ENCODE measurements at places on chromosomes 11 and 22. TPM values are rescaled to one million over a fixed set of nuclear protein-coding genes. Genes with fewer than 3 reads are reported as not detected.

The NCF4 gene
- 31.6 TPM for total RNA-seq

The CASP5 gene
- not detected for total RNA-seq

The TSPAN32 gene
- 6.4 TPM for total RNA-seq

The MOGAT2 gene
- not detected for total RNA-seq

The BCR gene
- total RNA-seq, result 51.0 TPM

The FOLR1 gene
- not detected for total RNA-seq

The KIRREL3 gene
- total RNA-seq, result not detected

GRCh38 chr11:99260696-99261095 is 239.9 kb downstream of the CNTN5 start:
- DNase-seq, result no peak

DNA sequence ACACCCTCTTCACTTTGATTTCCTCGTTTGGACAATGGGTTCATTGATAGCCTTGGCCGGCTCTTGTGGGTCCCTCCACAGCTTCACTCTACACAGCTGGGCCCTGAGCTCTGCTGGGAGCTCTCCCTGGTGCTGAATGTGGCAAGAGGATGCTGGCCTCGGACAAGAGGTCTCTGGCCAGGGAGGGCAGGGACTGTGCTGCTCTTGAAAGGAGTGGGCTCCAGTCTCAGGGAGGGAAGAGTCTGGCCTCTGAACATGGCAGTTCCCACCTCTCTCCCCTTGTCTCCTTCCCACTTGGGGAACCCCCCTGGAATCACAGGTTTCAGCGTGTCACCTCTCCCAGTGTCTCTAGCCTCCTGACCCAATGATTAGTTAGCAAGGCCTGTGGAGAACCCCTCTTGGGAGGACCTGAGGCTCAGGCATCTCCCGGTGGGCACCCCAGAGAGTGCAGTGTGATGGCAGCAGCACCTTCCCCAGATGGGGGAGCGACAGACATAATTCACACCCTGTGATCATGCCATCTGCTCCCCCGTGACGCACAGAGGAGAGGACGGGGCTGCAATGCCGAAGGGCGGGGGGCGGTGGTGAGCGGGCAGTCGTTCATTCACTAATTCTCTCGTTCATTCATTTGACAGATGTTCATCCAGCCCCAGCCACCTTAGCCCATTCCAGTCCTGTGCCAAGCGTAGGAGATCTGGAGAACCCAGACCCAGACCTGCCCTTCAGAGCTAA is 2.8 kb upstream of the CABP7 start:
- DNase-seq, result no peak

GRCh38 chr11:14529951-14530350 is 9.8 kb upstream of the PSMA1 start:
- DNase-seq, result no peak

DNA sequence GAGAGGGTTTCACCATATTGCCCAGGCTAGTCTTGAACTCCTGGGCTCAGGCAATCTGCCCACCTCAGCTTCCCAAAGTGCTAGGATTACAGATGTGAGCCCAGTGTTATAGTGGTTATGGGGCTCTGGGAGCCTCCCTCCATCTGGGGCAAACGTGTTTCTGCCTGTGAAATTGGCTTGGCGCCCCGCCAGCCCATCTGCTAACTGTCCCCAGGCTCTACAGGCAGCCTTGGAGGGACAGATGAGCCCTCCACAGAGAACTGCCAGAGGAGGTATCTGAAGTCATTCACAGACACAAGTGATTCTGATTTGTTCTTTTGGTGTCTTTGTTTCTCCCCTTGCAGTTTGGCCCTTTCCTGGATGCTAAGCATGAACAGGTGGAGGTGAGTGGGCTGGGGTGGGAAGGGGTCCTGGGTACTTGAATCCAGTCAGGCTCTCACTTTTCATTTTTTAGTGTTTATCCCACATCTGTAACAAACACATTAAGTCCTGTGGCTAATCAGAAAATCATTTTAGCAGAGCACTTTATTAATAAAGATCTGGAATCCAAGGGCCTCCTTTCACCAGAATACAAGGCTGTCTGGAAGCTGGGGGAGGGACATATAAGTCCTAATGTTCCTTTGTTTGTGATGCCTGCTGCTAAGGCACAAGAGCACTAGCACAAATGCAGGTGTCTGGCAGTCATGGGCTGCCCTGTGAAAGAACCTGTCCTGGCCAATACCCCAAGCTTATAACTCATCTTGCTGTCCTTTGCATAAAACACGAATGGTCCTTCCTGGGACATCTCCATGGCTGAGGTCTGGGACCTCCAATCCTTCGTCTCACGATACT is 25.7 kb upstream of the CDC42EP2 start:
- DNase-seq, result no peak

GRCh38 chr11:69356703-69357457 is 62.9 kb downstream of the MYEOV start:
- no peak for DNase-seq

DNA sequence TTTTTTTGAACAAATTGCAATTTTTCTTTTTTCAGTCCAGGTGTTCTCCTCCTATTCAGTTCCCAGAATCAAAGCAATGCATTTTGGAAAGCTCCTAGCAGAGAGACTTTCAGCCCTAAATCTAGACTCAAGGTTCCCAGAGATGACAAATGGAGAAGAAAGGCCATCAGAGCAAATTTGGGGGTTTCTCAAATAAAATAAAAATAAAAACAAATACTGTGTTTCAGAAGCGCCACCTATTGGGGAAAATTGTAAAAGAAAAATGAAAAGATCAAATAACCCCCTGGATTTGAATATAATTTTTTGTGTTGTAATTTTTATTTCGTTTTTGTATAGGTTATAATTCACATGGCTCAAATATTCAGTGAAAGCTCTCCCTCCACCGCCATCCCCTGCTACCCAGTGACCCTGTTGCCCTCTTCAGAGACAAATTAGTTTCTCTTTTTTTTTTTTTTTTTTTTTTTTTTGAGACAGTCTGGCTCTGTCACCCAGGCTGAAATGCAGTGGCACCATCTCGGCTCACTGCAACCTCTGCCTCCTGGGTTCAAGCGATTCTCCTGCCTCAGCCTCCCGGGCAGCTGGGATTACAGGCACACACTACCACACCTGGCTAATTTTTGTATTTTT is 6.2 kb upstream of the UBE4A start:
- no peak for DNase-seq

DNA sequence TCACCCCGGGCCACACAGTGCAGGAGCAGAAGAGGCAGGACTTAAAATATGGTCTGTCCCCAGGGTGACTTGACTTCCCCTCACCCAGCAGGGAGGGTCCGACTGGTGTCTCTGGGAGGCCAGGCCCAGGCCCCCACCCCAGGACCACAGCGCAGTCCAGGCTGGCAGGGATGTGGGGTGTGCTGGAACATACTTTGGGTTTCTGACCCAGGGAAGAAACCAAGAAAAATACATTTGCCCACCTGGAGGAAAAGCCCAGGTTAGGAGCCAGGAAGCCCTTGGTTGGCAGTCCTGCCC is 5.2 kb downstream of the C1QTNF6 start:
- no peak for DNase-seq

DNA sequence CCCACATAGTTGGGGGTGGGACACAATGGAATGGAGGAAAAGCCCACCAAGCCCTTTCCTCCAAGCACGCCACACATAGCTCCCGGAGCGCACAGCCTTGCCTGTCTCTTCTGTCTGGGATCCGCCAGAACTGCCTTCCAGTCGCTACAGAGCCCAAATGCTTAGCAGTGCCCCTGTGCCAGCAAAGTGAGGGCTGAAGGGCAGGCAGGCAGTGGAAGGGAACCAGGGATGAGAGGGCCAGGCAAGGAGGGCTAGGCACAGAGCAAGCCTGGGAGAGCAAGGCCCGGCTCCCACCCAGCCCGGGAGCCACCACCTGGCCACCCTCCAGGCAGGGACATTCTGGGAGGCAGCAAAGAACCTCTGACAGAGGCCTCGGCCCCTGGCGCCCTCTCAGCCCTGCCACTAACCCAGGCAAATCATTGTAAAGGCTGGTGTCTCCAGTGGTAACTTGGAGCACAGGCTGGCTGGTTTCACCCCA is 32.5 kb downstream of the PPP2R1B start:
- no peak for DNase-seq
